ENCODE measurements at places on chromosomes 7 and 10.

DNA sequence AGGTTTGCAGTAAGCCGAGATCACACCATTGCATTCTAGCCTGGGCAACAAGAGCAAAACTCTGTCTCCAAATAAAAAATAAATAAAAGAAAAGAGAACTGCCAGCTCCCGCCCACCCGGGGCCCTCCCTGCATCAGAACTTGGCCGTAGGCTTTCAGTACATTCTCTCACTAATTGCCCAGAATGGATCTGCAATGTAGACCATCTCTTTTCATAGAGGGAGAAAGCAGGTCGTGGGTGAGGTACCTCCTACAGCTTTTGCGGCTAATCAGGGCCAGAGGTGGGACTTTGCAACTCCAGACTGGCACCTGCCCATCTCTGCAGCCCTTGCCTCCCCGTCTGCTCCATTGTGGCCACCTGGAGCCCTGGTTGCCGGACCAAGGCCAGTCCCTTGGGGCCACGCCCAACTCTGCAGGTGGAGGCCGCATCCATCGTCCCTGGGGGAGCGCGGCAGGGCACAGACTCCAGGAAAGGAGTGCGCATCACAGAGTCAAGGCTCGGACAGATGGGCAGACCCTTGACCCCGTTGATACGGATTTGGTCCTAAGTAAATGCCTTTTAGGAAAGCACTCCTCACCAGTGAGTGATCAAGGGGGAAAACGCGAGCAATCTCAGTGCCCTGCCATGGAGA is 179.1 kb upstream of the SH2B2 start:
- H3K27ac ChIP-seq: no peak overlapping the region
- peaks cover 20% of the 10 kb centered on the region for H3K36me3 ChIP-seq
- no peaks in the 10 kb centered on the region for H3K4me1 ChIP-seq
- H3K4me3 ChIP-seq: no peak overlapping the region
- DNase-seq: no peak

- no peak overlapping the region for H3K4me3 ChIP-seq
- DNase-seq: no peak
- no peak overlapping the region for H3K27ac ChIP-seq
- H3K36me3 ChIP-seq: no peaks in the 10 kb centered on the region
Measured at GRCh38 chr7:30799976-30800661, 28.9 kb downstream of the MINDY4 start.

- no peaks in the 10 kb centered on the region for H3K4me1 ChIP-seq
- no peak overlapping the region for H3K4me3 ChIP-seq
- DNase-seq: no peak
- no peak overlapping the region for H3K27ac ChIP-seq
Measured at GRCh38 chr7:47415318-47416212, 166.3 kb downstream of the TNS3 start.

GRCh38 chr10:93384006-93384405 is 98.1 kb downstream of the MYOF start:
- no peak overlapping the region for H3K27ac ChIP-seq
- peaks cover 3% of the 10 kb centered on the region for H3K4me1 ChIP-seq
- no peak for DNase-seq
- H3K27me3 ChIP-seq: no peaks in the 10 kb centered on the region
- no peaks in the 10 kb centered on the region for H3K36me3 ChIP-seq

DNA sequence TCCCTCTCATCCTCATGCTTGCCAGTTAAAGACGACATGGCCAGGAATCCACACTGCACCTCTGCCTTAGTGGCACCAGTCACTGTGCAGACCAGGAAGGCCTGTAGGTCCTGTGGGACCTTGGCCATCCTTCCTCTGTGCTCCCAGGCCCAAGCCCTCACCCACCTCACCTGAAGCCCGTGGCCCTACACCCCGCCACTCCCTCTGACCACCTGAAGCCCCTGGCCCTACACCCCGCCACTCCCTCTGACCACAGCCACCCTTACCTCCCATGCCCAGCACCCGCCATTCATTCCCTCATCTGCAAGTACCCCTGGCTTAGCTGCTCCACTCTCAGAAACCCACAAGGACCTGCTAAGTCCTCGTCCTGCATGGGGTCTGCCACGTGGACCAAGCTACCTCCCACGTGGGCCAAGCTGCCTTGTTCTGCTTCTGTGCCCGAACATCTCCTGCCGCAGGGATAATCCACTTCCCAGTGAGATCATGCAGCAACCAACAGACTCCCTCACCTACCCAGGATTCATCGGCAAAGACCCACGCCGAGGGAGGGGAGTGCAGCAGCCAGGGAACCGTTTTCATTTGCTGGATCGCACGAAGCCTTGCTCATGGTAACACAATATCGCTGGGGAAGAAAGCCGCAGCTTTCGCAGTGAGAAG is 151.2 kb downstream of the TCERG1L start:
- H3K4me1 ChIP-seq: no peaks in the 10 kb centered on the region
- H3K4me3 ChIP-seq: no peak overlapping the region
- H3K36me3 ChIP-seq: no peaks in the 10 kb centered on the region
- no peaks in the 10 kb centered on the region for H3K27me3 ChIP-seq
- no peak for DNase-seq

DNA sequence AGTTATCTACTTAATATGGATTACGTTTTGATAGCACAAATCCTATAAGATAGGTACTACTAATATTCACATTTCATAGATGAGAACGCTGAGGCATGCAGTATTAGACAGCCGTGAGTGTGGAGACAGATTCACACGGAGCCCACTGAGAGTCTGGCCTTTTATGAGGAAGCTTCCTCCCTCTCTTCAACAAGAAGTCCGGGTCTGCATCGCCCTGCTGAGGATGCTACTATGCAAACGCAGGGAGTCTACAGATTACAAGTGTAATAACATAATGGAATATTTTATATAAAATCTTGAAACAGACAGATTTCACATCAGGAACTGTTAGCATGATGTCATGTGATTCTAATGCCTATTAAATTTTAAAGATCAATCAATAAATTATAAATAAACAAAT is 255.9 kb upstream of the GLI3 start:
- H3K36me3 ChIP-seq: no peaks in the 10 kb centered on the region
- H3K27me3 ChIP-seq: peaks cover 3% of the 10 kb centered on the region
- no peaks in the 10 kb centered on the region for H3K4me1 ChIP-seq
- H3K27ac ChIP-seq: no peak overlapping the region

- peak overlapping the region; percentile 88 for H3K27ac ChIP-seq
- DNase-seq: no peak
- no peaks in the 10 kb centered on the region for H3K27me3 ChIP-seq
- H3K4me1 ChIP-seq: peaks cover 31% of the 10 kb centered on the region
- no peaks in the 10 kb centered on the region for H3K36me3 ChIP-seq
- H3K4me3 ChIP-seq: no peak overlapping the region
Measured at GRCh38 chr10:132450466-132450824, 53.4 kb downstream of the PWWP2B start.

DNA sequence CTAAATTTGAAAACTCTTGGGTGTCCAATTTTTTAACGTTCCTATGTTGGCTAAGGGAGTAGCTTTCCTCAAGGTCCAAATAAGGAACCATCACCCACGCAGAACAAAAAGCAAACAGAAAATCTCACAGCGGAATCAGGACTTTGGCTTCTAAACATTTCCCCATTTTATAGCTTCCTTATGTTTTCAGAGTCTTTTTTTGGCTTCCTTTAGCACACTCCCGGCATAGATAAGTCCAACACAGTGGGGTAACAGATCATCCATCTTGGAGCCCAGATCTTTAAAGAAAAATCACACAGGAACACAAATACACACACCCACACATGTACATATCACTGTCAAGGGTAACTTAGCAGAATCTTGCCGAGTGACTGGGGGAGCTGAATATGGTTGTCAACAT is 4.2 kb upstream of the TCF7L2 start:
- H3K4me3 ChIP-seq: no peak overlapping the region
- no peak overlapping the region for H3K27ac ChIP-seq
- no peaks in the 10 kb centered on the region for H3K36me3 ChIP-seq
- peaks cover 16% of the 10 kb centered on the region for H3K27me3 ChIP-seq
- DNase-seq: no peak
- peaks cover 10% of the 10 kb centered on the region for H3K4me1 ChIP-seq

DNA sequence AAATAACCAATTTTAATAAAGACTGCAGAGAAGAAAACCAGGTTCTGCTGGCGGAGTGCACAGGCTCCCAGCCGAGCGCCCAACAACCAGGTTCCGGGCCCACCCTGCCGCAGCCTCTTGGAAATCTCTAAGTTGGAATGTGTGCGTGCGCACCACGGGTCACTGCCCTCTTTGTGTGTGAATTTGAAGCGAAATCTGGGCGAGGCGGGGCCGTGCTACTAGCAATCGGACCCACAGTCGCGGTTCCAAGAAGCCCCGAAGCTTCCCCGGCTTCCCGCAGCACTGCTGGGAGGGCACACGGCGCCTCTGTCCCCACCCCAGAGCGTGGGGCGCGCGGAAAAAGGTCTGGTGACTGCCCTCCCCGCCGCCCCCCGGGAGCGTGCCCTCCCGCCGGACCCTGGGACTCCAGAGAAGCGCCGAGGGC is 666 bp upstream of the MAP3K8 start:
- H3K27ac ChIP-seq: peak overlapping the region; percentile 99
- H3K4me1 ChIP-seq: peaks cover 49% of the 10 kb centered on the region
- peaks cover 3% of the 10 kb centered on the region for H3K36me3 ChIP-seq
- H3K4me3 ChIP-seq: peak overlapping the region; percentile 85
- no peaks in the 10 kb centered on the region for H3K27me3 ChIP-seq

- no peaks in the 10 kb centered on the region for H3K4me1 ChIP-seq
- no peak overlapping the region for H3K27ac ChIP-seq
- peaks cover 4% of the 10 kb centered on the region for H3K36me3 ChIP-seq
- H3K4me3 ChIP-seq: no peak overlapping the region
Measured at GRCh38 chr10:69553328-69553727, 19.9 kb downstream of the NEUROG3 start.

DNA sequence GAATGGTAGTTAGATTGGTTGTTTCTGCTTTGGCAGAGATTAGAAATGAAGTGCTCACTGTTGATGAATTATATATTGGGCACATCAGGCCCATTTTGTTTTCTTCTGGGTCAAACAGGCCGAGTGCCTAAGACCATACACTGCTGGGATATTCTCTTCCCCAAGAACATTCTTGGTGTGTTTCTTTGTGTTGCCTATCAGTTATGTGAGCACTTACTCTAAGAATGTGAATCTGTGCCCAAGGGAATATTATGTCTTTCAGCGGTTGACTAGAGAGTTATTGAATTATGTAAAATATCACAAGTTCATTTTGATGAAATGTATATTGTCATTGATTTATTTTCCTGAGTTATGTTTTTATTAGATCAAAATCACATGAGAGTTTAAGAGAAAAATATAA is 255.5 kb upstream of the SMIM30 start:
- H3K27me3 ChIP-seq: no peaks in the 10 kb centered on the region
- H3K4me1 ChIP-seq: no peaks in the 10 kb centered on the region
- H3K36me3 ChIP-seq: no peaks in the 10 kb centered on the region
- DNase-seq: no peak
- H3K4me3 ChIP-seq: no peak overlapping the region

- no peak for DNase-seq
- peaks cover 31% of the 10 kb centered on the region for H3K4me1 ChIP-seq
- H3K27me3 ChIP-seq: no peaks in the 10 kb centered on the region
- H3K36me3 ChIP-seq: peaks cover 13% of the 10 kb centered on the region
- peak overlapping the region; percentile 75 for H3K4me3 ChIP-seq
- peak overlapping the region; percentile 64 for H3K27ac ChIP-seq
Measured at GRCh38 chr7:2517678-2518507, 1.7 kb upstream of the LFNG start.

DNA sequence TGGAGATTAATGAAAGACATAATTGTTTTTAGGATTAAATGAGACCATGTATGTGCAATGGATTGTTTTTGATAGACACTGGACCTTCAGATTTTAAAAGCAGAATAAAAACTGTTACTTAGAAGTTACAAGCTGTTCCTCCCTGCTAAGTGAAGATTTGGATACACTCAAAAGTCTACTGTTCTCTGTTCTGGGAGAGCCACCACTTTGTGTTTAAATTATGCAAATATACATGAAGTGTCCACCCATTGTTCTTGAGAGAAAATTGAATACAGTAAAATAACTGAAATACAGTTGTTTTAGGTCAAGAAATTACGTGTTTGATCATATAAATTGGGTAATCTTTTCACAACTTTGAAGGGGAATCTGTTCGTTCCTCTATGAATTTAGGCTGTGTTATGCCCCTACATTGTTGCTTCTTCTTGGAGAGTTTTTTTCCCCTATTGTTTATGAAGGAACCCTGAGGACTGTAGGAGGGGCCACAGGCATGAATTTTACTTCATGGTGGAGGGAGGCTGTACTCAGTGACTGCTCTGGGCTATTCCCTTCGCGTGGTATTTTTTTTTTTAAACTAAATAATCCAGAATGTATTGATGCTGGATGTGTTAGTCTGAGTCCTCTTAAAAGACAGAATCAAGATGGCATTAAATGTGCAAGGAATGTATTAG is 18.6 kb upstream of the VCL start:
- H3K27me3 ChIP-seq: no peaks in the 10 kb centered on the region
- DNase-seq: no peak
- H3K27ac ChIP-seq: peak overlapping the region; percentile 47
- H3K4me1 ChIP-seq: peaks cover 30% of the 10 kb centered on the region

- H3K4me1 ChIP-seq: no peaks in the 10 kb centered on the region
- peaks cover 2% of the 10 kb centered on the region for H3K27me3 ChIP-seq
- no peak overlapping the region for H3K27ac ChIP-seq
- H3K4me3 ChIP-seq: no peak overlapping the region
- no peak for DNase-seq
Measured at GRCh38 chr10:22911889-22912762, 15.7 kb upstream of the ARMC3 start.

- H3K36me3 ChIP-seq: peaks cover 23% of the 10 kb centered on the region
- no peaks in the 10 kb centered on the region for H3K27me3 ChIP-seq
- DNase-seq: no peak
- H3K4me3 ChIP-seq: no peak overlapping the region
- H3K4me1 ChIP-seq: peaks cover 4% of the 10 kb centered on the region
Measured at GRCh38 chr7:91852263-91852741, 28.2 kb downstream of the MTERF1 start.

DNA sequence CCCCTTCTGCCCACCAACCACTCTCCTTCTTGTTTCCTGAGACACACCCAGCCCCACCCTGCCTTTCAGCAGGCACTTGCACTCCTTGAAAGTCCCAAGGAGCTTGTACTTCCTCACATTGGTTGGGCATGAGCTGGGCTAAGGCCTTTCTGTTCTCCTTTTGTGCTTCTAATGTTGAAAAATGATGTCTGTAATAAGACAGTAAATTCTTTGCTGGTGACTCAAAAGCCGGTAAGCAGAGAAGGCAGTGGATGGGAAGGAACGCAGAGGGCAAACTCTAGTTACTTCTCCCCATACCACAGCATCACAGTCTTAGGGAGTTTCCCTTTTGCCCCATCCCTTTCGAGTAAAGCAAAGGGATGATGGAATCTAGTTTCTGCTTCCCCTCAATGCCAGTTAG is 185.6 kb downstream of the PLXNA4 start:
- no peak overlapping the region for H3K4me3 ChIP-seq
- H3K4me1 ChIP-seq: no peaks in the 10 kb centered on the region
- peaks cover 4% of the 10 kb centered on the region for H3K27me3 ChIP-seq
- no peak for DNase-seq

- DNase-seq: no peak
- H3K4me3 ChIP-seq: no peak overlapping the region
- no peak overlapping the region for H3K27ac ChIP-seq
- H3K27me3 ChIP-seq: peaks cover 6% of the 10 kb centered on the region
- no peaks in the 10 kb centered on the region for H3K4me1 ChIP-seq
Measured at GRCh38 chr10:61628875-61629513, 33.7 kb upstream of the CABCOCO1 start.

GRCh38 chr7:22726907-22727713 is at the start of gene IL6:
Gene IL6 (plus strand): TSS chr7:22727200. CDS start chr7:22727263, 63 bp downstream.
- peaks cover 42% of the 10 kb centered on the region for H3K4me1 ChIP-seq
- H3K36me3 ChIP-seq: no peaks in the 10 kb centered on the region
- H3K27me3 ChIP-seq: no peaks in the 10 kb centered on the region
- peak within 1 kb of the TSS; percentile 90 for H3K27ac ChIP-seq
- peak; percentile 51 for DNase-seq

All from memory B cell (primary cell).